A172 (cell line): ENCODE measurements at places on chromosomes 6 and 20. TPM values are rescaled to one million over a fixed set of nuclear protein-coding genes. Genes with fewer than 3 reads are reported as not detected.

Gene SCP2D1
- total RNA-seq, result not detected in 2 replicates

Gene JPH2
- total RNA-seq, result 3.1 and 4.8 TPM in 2 replicates

Gene MEP1A
- total RNA-seq, result not detected in 2 replicates

Gene HLA-DRB1
- 0.07 TPM in 1 of 2 replicates, not detected in the other for total RNA-seq

Gene ZBTB46
- total RNA-seq, result 6.8 and 10.3 TPM in 2 replicates

Gene PTK7
- total RNA-seq, result 82.3 and 84.6 TPM in 2 replicates

Gene ARID1B
- 13.8 and 14.4 TPM in 2 replicates for total RNA-seq
